Cardiac fibroblast (primary cell): ENCODE measurements at places on chromosomes 13 and 19.

GRCh38 chr13:101451641-101452040 lies 834 bp upstream of the ITGBL1 start:
- DNase-seq, result no peak

- DNase-seq, result no peak
Measured at GRCh38 chr13:49759503-49759902, 33.0 kb downstream of the KPNA3 start.

DNA sequence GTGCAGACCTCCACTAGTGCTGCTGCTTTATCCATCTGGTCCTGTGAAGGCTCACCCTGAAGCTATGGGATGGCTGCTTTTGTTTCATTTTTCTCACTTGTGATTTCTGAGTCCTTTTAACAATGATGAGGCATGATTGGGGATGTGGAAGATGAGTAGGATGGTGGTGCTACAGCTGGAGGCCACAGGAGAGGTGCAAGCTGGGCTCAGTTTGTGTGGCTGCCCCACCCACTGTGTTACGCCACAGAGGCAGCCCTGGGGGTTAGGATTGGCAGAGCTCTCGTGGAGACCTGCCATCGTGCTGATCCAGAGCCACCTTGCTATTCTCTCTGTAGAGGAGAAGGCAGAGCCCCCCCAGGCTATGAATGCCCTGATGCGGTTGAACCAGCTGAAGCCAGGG lies 19.6 kb upstream of the QTRT1 start:
- DNase-seq, result no peak

- DNase-seq, result peak; percentile 76
Measured at GRCh38 chr13:80251403-80251802, 89.5 kb downstream of the SPRY2 start.

- DNase-seq, result no peak
Measured at GRCh38 chr13:20313896-20314295, 81.8 kb upstream of the GJB6 start.

GRCh38 chr19:45767410-45767880 lies 1.6 kb downstream of the SIX5 start:
- peak; percentile 91 for DNase-seq
